Posterior cingulate gyrus (tissue), 11 donors: ENCODE measurements at places on chromosomes 7 and 10.

- DNase-seq = no peak
Measured at GRCh38 chr10:48996-49395, at the start of gene TUBB8. Gene TUBB8 (minus strand): TSS chr10:49296. CDS start chr10:49238, 58 bp downstream.

DNA sequence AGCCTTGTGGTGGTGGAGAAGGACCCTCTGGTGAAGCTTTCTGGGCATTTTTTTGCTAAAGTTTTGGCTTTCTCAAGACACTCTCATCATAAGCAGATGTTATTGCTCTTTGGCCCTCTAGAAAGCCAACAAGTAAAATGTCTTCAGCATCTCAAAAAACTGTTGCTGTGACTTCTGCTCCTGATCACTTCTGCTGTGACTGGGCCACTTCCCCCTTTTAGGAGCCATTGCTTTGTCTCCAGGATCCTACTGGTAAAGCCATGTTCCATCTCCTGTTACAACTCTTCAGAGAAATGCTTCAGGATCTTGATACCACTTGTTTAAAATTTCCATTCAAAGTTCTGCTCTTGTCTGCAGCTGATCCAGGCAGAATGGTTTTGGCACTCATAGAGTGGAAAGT, 10.9 kb downstream of the PARP12 start:
- DNase-seq = no peak

DNA sequence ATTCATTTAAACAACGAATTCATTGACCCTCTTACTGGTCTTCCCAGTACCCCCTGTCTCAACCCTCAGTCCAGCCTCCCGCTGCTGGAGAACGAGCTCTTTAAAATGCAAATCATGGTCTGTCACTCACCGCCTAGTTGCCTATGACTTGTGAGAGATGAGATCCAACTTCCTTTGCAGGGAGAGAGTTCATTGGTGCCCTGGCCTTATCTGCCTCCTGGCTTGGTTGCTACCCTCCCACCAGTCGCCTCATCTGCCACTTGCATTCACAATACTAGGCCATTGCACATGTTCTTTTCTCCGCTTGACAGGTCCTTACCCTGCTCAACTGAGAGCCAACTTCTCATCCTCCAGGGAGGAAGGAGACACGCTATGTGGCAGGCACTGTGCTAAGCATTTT, 54.0 kb upstream of the MXI1 start:
- no peak for DNase-seq

- peak; percentile 21 for DNase-seq
Measured at GRCh38 chr10:131830446-131831130, 70.2 kb upstream of the PPP2R2D start.

DNA sequence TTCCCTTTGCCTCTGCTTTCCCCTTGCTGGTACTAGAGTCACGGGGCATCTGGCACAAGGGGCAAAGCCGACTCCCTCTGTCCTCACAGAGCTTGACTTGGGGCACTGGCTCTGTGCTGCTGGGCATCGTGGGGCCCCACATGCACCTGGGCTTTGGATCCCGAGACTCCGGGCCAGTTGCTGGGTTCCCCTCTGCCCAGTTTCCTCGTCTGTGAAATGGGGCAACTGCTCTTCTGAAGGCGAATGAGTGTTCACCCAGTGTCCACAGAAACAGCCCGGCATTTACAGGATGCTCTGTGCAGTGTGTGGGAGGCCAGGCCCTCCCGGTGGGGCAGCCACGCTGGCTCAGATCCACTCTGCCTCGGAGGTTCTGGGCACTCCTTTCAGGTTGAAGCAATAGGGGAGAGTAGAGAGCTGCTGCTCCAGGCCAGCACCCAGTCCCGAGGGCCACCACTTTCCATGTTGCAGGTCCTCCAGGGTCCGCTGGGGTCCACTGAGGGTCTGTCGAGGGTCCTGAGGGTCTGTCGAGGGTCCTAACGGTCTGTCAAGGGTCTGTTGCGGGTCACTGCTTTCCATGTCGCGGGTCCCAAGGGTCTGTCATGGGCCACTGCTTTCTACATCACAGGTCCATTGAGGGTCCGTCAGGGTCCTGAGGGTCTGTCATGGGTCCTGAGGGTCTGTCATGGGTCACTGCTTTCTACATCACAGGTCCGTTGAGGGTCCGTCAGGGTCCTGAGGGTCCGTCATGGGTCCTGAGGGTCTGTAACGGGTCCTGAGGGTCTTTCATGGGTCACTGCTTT, 103.6 kb downstream of the VIPR2 start:
- DNase-seq = no peak

DNA sequence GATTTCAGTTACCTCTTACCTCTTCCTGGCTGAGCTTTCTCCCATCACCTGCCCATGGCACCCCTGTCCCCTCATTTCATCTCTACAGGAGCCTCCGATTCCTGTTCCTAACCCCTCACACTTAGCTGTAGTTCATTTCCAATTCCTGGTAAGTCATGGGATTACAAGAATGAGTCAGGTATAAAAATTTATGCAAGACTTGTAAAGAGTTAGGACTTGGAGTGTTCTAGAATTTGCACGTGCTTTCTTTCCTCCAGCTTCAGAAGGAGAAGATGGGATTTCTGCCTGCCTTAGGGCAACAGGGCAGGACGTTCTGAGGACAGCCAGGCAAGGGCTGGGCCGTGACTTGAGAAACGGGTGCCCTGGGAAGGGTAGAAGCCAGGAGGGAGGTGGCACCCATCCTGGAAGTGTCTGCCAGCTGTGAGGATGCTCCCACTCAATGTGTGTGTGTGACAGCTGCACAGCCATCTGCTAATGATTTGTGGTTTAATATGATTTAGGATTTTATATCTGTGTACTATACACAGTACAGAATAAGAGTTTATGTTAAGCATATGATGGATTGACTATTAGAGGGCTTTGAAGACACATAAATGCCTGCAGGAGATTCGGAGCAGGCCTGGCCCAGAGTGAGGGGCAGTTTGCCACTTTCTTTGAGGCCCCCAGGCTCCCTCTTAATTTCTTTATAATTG, 81.5 kb upstream of the VIPR2 start:
- DNase-seq = no peak

DNA sequence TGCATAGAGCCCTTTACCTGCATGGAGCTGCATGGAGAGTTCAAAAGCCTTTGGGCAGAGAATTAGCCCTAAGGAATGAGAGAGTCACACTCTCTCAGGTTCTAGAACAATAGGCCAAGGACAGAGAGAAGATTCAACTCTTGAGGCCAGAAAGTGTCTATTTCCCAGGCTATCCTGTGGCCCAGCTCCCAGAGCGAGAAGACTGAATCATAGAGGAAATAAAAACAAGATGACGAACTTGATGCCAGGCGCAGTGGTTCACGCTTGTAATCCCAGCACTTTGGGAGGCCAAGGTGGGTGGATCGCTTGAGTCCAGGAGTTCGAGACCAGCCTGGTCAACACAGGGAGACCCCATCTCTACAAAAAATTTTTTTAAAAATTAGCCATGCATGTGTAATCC, 18.3 kb upstream of the PODXL start:
- DNase-seq = no peak

- DNase-seq = no peak
Measured at GRCh38 chr10:114061789-114062188, 18.1 kb downstream of the ADRB1 start.

GRCh38 chr10:12397941-12398340, 48.6 kb downstream of the CAMK1D start:
- DNase-seq = no peak

DNA sequence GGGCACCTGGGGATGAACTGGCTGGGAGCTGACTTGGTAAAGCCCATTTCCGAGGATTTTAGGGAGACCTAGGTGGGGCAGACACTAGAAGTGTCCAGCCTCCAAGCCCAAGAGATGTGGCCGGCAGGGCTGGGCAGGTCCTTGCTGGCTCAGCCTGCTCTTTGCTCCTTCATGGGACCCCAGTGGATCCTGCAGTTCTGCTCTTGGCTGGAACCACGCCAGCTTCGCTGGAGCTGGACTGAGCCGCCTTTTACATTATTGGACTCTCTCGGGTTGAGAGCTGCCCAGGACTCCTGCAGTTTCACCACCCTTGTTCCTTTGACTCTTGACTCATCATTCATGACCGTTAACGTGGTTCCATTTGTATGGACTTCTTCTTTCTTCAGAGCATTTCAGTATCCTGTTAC, 5.7 kb downstream of the PPIF start:
- no peak for DNase-seq
